Hematopoietic multipotent progenitor cell treated with erythropoietin and hydrocortisone succinate and interleukin-3 and kit ligand, for 4 days (in vitro differentiated cells): ENCODE measurements at places on chromosomes 3 and 15.

GRCh38 chr3:50275996-50276761 is 2.7 kb upstream of the LSMEM2 start:
- peak; percentile 67 for DNase-seq

- DNase-seq: no peak
Measured at GRCh38 chr3:68664276-68664675, 268.1 kb downstream of the TAFA4 start.

- DNase-seq: no peak
Measured at GRCh38 chr3:103365467-103365866, 930.7 kb downstream of the ZPLD1 start.

DNA sequence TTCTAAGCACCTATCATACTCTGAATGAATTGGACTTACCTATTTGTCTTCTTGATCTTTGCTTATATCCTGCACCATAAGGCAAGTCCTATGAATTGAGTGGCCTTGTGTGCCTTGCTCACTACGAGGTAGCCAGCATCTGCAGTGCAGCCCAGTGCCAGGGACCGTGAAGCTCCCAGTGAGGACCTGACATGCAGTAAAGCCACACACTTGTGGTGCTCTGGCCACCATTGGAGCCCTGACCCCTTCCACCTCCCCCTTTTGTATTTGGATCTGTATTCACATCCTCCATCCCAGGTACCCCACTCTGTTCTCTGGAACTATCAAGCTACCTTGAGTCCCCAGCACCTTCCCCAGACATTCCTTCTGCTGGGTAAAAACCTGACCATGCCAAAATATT is 52.1 kb downstream of the BSN start:
- peak; percentile 13 for DNase-seq

DNA sequence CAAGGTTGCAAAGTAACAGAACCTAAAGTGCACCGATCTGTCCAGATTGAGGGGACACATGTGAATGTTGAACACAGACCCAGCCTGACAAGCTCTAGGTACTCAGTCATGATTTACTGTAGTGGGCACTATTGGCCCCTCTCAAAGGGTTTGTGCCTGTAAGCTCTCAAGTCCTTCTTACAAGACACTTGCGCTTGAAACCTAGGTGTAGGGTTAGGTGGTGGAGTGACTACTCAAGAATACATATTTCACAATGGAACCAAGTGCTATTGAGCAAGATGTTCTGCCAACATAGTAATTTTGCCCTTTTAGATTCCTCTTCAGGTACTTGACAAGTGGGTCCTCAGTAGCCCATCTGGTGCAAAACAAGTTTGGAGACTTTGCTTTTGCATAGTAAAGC is 169.9 kb downstream of the AKAP13 start:
- no peak for DNase-seq

DNA sequence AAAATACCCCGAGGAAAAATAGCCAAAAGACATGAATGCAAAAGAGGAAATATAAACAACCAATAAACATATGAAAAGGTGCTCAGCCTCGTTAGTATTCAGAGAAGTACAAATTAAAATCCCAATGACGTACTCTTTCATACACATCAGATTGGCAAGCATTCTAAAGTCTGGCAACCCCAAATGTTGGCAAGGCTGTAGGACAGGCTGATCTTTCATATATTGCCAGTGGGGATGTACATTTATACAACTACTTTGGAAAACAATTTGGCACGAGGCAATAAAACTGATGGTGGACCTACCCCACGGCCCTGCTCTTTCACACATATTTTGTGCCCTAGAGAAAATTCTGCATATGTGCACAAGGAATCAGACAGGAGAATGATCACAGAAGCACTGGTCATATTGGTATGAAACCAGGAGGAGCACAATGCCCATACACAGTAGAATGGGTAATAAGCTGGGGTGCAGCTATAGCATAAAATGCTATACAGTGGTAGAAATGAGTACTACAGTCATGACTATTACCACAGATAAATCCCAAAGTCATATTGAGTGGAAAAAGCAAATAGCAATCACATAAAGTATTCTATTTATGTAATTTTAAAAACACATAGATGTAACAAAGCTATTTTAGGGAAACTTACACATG is 176.0 kb upstream of the SLC24A5 start:
- no peak for DNase-seq

DNA sequence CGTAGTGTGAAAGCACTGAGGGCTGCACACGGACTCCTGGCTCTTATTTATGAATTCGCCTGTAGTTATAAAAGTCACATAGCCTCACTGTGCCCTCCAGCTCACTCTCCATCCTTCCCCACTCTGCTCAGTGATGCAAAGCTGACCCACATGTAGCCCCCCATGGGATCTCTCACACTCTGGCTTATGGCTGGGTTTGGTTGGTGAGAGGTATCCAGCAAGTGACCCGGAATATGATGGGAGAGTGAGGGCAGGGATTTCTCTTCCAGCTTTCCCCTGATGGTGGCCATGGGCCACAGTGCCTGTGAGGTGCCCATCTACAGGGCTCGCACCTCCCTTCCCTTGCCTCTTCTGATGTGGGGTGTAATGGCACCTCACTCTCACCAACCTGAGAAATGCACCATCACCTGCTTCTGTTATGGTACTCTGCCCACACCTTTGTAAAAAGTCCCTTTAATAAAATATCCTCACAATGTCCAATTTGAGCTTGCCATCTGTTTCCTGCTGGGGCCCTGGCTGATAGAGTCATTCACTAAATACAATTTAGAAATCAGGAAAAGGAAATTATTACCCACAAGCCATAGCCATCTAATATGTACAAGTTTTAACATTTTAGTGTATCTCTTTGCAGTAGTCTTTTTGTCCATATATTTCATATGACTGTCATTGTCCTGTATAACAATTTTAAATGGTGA is 93.6 kb downstream of the SCN11A start:
- DNase-seq: no peak

DNA sequence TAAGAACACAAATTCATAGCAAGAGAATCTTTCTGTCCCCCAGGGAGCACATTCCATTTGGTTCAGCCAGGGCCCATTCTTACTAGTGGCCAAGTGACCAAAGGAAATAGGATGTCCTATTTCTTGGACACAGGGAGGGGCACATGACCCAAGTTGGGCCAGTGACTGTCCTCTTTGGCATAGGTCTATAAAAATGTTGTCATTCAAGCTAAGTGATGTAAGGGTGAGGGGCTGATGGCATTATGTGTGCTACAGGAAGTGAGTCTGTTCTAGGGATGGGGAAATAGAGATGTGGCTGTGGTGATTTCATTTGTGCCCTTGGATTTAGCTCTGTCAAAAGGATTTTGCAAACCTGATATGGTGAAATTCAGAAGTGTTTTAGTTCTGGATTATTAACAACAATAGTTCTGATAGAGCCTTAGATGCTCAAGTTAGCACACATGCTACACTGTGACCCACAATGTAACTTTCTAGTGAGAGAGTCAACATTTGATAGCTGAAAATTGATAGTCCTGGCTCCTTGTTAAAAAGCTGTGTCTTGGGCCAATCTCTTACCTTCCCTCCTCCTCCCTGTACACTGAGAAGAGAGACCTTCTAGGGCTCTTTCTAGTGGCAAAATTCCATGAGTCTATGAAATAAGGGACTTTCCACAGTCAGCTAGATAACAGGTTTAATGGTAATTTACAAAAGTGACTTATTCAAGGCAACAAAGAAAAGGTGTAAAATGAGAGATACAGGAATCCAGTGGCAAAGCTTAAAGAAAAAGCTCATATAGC is 117.2 kb downstream of the THRB start:
- DNase-seq: peak; percentile 51

GRCh38 chr3:142597906-142598305 is 1.7 kb downstream of the PLS1 start:
- DNase-seq: no peak

DNA sequence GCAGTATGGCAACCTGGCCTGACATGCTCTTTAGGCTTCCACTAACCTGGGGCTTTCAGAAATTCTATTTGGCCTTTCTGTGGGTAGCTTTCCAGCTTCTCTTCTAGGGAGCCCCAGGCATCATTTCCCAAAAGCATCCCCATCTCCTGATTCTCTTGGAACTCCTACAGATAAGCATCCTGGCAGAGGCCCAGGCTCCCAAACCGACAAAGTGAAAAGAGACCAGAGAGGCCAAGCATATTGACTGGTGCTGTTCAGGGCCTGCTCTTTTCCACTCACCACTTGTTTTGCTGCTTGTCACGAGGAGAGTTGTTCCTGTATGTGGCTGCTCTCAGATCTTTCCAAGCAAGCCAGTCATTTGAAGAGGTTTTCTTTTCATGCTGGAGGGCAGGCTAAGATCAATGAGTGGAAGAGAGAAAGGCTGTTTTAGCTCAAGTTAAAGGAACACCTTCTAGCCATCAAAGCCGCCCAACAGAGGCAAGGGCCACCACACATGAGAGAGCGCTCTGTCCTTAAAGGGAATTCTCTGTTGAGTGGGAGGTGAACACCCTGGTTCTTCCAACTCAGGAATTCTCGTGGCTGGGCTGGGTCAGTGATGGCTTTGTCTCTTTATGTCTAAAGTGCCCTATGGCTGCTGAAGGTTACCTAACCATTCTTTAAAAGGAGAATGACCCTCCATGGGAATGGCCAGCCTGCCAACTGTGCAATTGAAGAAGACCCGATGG is 31.1 kb upstream of the NR2E3 start:
- no peak for DNase-seq

DNA sequence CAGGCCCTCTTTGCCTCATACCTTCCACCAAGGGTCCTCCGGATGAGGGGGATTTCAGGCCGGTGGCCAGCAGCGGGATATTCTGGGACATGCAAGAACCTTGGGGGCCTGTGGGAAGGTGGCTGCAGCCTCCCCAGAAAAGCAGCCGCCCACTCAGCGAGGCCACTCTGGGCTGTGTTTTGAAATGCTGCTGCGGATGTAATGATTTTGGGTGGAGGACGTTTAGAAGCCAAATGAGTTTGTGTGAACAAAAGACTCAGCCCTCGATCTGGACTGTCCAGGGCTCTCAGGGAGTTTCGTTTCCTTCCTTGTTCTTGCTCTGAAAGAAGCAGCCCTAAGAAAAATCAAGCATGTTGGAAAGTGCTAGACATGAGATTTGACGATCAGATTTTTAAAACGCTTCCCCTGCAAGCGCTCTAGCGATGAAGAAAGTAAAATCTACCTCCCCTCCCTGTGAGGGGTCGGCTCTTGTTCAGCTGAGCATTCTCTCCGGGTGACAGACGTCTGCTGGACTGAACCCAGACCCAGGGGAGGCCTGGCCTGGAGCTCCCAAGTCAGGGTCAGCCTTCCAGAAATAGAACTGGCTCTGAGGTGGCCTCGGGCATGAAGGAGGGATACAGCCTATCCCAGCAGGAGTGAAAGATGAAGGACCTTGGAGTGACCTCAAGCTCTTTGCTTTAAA is 12.9 kb downstream of the HEG1 start:
- DNase-seq: no peak

DNA sequence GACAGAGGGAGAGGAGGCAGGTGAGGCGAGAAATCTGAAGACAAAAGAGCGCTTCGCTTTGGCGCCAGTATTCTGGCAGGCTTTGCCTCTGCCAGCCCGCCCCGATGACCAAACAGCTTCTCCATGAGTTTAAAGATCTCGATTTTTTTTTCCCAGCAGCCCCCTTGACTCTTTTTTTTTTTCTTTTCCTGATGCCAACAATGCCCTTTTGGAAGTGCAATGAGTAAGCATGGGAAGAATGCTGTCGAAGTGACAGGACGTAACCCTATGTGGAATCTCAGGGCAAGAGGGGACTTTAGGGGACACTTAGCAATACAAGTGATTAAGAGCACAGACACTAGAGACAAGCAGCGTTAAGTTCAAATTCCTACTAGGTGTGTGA is 211.7 kb downstream of the FGF12 start:
- DNase-seq: no peak

- DNase-seq: peak; percentile 10
Measured at GRCh38 chr15:100341239-100341749, 481 bp downstream of the ADAMTS17 start.

DNA sequence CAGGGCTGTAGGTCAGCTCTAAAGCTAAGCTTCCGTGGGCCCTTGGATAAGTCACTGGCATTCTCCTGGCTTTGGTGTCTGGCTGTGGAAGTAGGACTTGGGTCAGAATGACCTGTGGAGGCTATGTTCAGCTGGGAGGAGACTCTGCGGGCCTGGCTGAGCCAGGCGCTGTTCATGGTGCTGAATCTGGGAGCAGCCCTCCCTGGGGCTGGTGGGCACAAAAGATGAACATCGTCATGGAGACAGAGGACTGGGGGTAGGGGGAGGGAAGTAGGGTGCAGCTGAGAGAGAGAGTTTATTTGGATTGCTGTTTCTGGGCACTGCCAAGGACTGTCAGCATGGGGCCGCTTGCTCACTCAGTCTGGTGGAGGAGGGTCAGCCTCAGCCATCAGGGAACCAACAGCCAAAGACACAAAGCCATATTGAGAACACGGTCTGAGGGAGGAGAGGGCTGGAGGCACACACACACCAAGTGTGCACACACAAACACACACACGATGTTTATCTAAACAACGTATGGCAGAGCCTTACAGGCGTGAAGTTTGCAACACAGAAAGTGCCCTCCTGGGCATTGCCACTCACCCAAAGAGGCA is 120.7 kb upstream of the LINGO1 start:
- DNase-seq: peak; percentile 59

GRCh38 chr3:23926736-23927135 is 9.8 kb downstream of the RPL15 start:
- DNase-seq: no peak

DNA sequence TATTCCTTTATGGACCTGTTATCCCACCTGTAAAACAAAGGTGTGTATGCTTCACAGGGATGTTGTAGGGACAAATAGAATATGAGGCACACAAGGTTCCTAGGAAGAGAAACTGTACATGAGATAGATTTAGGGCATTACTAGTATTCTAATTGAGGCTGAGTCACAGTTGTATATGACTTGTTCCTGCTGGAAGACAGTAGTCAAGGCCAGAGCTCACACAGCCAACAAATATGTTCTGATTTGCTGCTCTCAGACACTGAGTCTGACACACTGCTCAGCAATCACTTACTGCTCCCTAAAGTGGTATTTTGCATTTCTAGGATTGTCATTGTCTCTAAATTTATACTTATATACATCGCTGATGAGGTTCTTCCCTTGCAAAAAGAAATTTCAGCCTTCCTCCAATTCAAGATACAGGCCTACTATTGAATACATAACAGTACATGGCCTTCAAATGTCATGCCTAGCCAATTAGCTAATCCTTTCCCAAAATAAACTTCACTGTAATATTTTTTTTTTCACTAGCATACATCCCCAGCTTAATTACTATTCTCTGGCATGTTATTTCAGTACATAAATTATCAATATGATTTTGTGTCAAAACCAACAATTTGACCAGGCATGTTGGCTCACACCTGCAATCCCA is 69.8 kb downstream of the TIGIT start:
- DNase-seq: no peak

DNA sequence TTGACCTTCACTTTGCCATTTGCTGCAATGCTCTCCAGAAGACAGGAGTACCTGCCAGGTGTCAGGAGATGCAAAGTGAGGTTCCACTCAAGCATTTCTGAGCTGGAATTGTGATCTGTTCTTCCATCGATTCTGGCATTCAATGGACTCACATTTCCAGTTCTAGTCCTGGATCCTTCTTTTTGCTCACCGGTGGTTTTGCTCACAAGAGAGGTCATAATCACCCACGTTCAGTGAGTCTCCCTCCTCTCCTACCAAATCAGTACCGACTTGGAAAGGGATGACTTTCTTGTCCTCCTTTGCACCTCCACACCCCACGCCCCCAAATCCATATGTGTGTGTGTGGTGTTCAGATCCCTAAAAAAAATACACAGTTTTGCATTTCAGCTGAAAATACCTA is 206.7 kb upstream of the IGF1R start:
- no peak for DNase-seq
